Caco-2 (cell line): ENCODE measurements at places on chromosomes 3 and 15. TPM values are rescaled to one million over a fixed set of nuclear protein-coding genes. Genes with fewer than 3 reads are reported as not detected.

Gene NPAP1
- not detected in 2 replicates for total RNA-seq

DNA sequence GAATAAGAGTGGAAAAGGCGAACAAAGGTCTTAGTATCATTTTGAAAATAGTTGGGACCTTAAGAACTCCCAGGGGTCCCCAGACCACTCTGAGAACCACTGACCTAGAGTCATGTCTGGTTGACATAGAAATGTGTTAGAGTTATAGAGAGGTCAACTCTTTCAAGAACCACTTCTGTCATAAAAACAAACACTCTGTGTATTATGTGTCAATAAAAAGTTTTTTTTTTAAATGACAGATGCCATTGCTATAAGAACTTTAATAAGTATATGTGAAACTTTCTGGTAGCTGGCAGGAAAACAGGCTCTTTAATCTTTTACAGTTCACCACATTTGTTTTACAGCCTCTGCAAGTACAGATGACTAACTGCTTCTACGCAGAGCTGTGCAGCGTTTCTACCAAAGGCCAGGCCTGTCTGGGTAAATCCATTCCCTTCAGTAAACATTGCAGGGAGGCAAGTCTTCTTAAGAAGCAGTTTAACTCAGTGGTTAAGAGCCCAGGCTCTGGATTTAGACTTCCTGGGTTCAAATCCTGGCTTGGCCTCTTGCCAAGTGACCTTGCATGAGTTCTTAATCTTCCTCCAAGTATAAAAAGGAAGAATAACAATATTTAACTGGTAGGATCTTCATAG is 56.6 kb downstream of the RFTN1 start:
- H3K4me3 ChIP-seq, result no peak overlapping the region
- H3K4me1 ChIP-seq, result no peaks in the 10 kb centered on the region
- DNase-seq, result no peak
- H3K27me3 ChIP-seq, result no peaks in the 10 kb centered on the region
- H3K36me3 ChIP-seq, result no peaks in the 10 kb centered on the region

- H3K4me3 ChIP-seq, result no peak overlapping the region
- no peak for DNase-seq
- no peak overlapping the region for H3K27ac ChIP-seq
- H3K27me3 ChIP-seq, result no peaks in the 10 kb centered on the region
- no peaks in the 10 kb centered on the region for H3K4me1 ChIP-seq
- no peaks in the 10 kb centered on the region for H3K36me3 ChIP-seq
Measured at GRCh38 chr3:6807967-6808588, 52.8 kb upstream of the GRM7 start.

- H3K4me3 ChIP-seq, result no peak overlapping the region
- H3K4me1 ChIP-seq, result no peaks in the 10 kb centered on the region
- no peaks in the 10 kb centered on the region for H3K27me3 ChIP-seq
Measured at GRCh38 chr3:59388555-59389270, 338.9 kb upstream of the CFAP20DC start.

GRCh38 chr15:68726246-68726645 is 94.4 kb downstream of the ANP32A start:
- no peak for DNase-seq
- no peak overlapping the region for H3K4me3 ChIP-seq
- H3K27me3 ChIP-seq, result no peaks in the 10 kb centered on the region
- H3K27ac ChIP-seq, result no peak overlapping the region
- H3K4me1 ChIP-seq, result no peaks in the 10 kb centered on the region
